Foreskin keratinocyte (primary cell): ENCODE measurements at places on chromosomes 16 and 17. TPM values are rescaled to one million over a fixed set of nuclear protein-coding genes. Genes with fewer than 3 reads are reported as not detected.

Gene NPIPB13
- polyA plus RNA-seq = 0.20 and 0.72 TPM in 2 replicates

Gene CBLN1
- polyA plus RNA-seq = 0.02 and 0.03 TPM in 2 replicates

Gene C17orf78
- polyA plus RNA-seq = not detected in 2 replicates

Gene C1QL1
- polyA plus RNA-seq = 0.26 and 0.36 TPM in 2 replicates

Gene TMC8
- 0.07 and 0.16 TPM in 2 replicates for polyA plus RNA-seq

Gene SPDYE4
- polyA plus RNA-seq = not detected in 2 replicates

Gene TRAPPC1
- 359 and 390 TPM in 2 replicates for polyA plus RNA-seq

Gene HSF5
- polyA plus RNA-seq = 0.01 TPM in 2 replicates

GRCh38 chr17:5686074-5686635 is 101.8 kb upstream of the NLRP1 start:
- DNase-seq = no peak

DNA sequence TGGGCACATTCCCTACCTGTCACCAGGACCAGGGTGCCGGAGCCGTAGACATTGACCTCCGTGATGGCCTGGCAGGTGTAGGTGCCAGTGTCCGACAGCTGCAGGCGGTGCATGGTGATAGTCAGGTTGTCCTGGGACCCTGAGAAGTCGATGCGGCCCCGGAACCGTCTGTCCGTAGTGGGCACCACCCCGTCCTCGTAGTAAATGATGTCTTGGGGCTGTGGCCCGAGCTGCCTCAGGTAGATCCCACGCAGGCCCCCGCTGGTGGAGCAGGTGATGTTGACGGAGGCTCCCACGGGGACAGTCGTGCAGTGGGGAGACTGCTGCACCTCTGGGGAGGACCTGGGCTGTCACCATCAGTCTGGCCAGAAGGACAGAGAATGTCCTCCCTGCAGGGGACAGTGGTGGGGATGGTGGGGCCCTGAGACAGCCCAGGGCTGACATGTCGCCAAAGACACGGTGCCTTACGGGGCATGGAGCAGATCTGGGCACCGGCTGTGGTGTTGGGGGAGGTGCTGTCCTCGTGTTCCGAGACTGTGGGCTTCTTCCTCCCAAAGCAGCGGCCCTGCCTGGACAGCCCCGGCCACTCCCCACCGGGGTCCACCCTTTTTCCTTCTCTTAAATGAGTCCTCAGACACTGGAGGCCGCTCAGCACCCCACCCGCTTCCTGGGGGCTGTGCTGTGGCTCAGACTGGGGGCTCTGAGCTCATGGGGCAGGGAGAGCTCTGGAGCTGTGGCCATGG is 586 bp downstream of the CD7 start:
- DNase-seq = no peak

DNA sequence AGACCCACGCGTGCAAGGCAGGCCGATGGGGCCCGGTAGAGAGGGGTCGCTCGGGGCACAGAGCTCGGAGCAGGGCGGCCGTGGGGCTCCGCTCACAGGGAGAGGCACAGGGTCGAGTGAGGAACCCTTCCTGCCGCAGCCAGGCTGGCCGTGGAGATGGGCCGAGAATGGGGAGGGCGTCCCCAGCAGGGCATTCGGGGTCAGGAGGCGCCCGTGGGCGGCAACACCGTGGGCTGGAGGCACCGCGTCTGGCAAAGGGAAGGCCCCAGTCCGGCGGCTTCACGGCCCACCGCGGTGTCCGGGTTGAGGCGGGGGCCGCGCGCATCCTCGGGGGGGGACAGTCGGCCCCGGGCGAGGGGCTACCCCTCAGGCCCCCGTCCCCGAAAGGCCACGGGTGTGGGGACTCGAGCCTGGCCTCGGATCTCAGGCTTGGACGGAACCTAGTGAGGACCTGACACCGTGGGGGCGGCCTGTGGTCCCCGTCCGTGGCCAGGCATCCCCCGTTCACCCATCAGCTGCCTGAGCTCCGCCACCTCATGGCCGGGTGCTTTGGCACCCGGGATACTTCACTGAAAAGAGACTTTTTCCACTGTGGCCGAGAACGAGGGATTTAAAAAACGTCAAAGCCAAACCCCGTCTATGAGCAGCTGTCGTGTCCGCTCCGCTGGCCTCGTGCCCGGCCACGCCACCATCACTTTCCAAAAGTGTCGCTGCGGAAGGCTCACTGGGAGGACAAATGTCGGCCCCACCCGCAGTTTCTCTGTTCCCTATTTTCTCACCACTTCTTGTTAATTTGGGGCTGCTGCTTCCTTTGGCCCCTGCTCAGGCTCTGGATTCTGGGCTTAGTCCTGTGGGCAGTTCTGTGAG is 73.6 kb downstream of the METRNL start:
- DNase-seq = no peak

DNA sequence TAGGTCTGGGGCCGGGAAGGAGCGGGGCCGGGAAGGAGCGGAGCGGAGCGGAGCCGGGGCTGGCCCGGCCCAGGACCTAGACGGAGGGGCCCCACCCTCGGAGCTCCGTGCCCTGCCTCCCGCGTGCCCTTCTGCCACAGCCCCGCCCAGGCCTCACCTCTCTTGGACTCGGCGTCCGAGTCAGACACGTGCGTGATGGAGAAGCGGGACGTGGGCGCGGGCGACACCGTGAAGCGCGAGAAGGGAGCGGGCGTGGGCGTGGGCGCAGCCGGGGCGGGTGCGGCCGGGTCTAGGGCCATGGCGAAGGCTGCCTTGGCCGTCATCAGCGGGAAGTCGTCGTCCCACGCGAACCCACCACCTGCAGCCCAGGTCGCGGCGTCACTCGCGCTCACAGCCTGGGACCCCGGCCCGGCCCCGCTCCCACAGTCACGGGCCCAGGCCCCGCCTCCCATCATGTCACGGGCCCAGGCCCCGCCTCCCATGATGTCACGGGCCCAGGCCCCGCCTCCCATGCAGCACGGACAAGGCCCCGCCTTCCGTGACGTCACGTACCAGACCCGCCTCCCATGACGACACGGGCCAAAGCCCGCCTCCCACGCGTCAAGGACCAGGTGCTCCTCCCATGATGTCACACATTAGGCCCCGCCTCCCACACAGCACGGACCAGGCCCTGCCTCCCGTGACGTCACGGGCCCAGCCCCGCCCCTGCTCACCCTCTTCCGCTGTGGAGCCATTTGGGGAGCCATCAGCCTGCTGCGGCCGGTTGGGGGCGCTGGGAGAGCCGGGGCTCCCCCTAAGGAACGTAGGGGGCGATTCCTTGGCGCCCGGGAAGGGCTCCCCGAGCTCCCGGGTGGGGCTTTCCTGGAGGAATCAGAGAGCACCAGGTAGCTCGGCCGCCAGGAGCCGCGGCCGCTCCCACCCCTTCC is 45.8 kb upstream of the PVALEF start:
- DNase-seq = peak; percentile 93

DNA sequence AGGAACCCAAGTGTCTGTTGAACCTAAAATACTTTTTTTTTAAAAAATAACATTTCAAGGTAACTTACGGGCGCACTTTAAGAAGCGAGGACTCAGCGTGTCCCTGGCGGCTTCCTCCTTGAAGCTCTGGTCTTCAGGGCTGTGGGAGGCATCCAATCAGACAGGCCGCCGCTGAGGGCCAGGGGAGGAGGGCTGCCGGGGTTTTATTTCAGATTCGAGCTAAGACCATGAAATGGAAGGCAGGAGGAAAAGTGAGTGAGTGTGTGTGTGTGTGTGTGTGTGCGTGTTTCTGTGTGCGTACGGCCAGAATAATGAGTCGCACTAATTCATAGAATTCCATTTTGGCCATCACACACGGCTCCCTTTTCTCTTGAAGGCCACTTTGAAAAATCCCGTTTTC is 41.1 kb downstream of the C16orf78 start:
- DNase-seq = no peak

DNA sequence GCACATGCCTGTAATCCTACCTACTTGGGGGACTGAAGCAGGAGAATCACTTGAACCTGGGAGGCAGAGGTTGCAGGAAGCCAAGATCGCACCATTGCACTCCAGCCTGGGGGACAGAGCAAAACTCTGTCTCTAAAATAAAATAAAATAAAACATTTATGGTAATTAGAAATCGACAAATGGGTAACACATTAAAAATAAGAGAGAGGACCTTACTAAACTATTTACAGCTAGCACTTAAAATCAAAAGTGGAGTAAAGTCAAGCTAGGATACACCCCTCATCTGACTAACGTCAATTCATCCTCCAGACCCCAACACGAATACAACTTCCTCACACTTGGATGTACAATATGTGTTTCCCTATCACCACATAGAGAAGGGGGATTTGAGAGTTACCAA is 27.8 kb upstream of the RHOT1 start:
- no peak for DNase-seq

DNA sequence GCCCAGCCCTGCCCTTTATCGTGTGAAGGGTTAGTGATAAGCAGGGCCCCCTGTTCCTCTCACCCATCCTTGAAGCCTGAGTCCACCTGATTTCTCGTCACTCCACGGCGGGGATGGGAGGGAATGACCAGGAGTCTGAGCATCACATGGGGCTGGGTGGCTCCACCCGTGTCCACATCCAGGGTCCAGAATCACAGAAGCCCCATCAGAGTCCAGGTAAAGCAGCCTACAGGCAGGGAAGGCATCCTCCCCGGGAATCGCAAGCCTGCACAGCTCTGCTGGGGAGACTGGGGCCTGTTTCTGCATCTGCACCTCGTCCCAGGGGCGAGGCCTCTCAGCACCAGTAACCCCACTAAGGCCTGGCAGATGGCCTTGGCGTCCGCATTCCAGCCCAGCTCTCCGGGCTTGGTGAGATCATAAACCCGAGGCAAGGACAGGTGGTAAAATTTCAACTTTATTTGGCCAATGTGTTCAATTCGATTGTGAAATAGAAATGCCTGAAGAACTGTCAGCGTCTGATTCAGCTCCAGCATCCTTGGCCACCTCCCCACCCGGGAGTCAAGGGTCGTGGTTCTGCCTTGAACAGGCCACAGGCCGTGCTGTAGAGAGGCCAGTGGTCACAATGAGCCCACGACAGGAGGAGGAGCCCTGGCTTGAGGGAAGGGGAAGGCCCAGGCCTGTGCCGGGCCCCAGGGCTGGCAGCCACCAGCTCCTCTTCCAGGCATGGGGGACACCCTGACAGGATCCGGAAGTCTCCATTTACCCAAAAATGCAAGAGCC is 8.1 kb upstream of the PPP1R27 start:
- DNase-seq = no peak

DNA sequence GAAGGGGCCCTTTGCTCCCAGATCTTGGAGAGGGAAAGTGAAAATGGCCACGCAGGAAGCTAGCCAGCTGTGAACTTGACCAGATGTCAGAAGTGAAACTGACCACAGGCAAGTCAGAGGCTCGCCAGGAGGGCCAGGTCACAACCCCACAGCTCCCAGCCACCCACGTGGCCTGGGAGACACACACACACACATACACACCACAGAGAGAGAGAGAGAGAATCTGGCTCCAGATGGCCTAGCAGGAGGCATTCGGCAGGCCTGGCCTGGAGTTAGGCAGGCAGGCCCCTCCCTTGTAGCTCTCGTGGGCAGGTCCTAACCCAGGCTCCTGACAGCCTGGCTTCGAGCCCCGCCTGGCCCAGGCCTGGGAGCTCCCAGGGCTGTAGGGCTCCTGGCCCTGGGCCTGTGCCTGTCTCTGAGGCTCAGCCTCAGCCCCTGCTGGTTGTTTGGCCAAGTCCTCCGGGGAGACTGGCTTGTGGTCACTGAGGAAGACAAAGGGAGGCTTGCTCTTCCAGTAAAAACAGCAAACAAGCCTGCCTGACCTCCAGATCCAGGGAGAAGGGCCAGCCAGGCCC is 20.2 kb downstream of the NGFR start:
- no peak for DNase-seq

DNA sequence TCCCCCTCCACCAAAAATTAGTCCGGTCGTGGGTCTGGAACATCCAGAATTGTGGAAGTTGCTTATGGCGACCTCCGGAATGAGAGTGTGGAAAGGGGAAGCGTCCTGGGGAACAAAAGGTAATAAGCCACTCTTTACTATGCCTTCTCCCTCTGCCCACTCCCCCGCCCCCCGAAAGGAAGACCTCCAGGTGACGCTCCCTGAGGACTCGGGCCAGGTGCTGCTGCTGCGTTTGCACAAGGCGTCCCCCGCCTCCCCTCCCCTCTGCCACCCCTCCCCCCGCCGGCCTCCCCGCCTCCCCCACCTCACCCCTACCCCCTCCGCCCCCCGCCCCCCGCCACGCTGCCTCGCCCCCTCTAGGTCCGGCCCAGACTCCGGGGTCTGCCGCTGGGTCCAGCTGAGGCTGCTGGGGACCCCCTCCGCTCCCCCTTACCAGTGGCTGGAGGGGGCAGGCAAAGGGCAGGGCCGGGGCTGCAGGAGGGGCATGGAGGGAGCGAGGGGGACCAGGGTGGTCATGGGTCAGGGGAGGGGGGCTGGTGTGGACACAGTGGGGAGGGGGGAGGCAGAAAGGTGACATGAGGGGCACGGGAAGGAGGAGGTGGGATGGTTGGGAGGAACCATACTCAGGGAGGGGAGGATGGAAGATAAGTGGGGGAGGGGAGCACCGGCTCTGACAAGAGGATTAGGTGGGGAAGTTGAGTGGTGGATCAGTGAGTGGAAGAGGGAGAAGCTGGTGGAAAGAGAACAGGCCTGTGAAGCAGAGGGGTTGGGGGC is 23.6 kb downstream of the ALOX12B start:
- DNase-seq = no peak

- DNase-seq = no peak
Observed at GRCh38 chr16:1674751-1675664, 3.1 kb upstream of the JPT2 start.
